Glutamatergic neuron (in vitro differentiated cells): ENCODE measurements at places on chromosomes 7 and 10. TPM values are rescaled to one million over a fixed set of nuclear protein-coding genes. Genes with fewer than 3 reads are reported as not detected.

DNA sequence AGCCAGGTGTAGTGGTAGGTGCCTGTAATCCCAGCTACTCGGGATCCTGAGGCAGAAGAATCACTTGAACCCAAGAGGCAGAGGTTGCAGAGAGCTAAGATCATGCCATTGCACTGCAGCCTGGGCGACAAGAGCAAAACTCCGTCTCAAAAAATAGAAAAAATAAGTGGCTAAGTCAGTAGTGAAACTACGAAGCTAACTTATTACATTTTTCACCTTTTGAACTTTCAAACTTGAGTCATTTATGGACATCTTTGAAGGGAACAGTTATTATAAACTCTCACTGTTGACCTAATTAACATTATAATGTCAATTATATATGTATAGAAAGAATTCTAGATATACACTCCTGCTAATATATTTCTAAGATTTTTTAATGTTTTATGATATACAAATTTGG, 541.5 kb upstream of the C7orf33 start:
- no peak overlapping the region for H3K27ac ChIP-seq
- no peaks in the 10 kb centered on the region for H3K4me1 ChIP-seq
- H3K36me3 ChIP-seq, result no peaks in the 10 kb centered on the region
- no peak overlapping the region for H3K4me3 ChIP-seq
- H3K27me3 ChIP-seq, result no peaks in the 10 kb centered on the region

DNA sequence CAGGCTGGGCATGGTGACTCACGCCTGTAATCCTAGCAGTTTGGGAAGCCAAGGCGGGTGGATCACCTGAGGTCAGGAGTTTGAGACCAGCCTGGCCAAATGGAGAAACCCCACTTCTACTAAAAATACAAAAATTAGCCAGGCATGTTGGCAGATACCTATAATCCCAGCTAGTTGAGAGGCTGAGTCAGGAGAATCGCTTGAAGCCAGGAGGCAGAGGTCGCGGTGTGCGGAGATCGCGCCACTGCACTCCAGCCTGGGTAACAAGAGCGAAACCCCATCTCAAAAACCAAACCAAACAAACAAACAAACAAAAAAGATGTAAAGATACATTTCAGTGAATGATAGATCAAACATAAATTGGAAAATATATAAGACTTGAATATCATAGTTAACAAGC, 105.9 kb downstream of the PLPP4 start:
- no peaks in the 10 kb centered on the region for H3K36me3 ChIP-seq
- H3K27ac ChIP-seq, result no peak overlapping the region
- H3K4me3 ChIP-seq, result no peak overlapping the region

GRCh38 chr10:111732166-111732785, 451.3 kb downstream of the GPAM start:
- H3K4me1 ChIP-seq, result peaks cover 3% of the 10 kb centered on the region
- H3K27me3 ChIP-seq, result no peaks in the 10 kb centered on the region
- no peak overlapping the region for H3K4me3 ChIP-seq
- no peak for DNase-seq
- H3K27ac ChIP-seq, result peak overlapping the region; percentile 40
- H3K36me3 ChIP-seq, result no peaks in the 10 kb centered on the region

DNA sequence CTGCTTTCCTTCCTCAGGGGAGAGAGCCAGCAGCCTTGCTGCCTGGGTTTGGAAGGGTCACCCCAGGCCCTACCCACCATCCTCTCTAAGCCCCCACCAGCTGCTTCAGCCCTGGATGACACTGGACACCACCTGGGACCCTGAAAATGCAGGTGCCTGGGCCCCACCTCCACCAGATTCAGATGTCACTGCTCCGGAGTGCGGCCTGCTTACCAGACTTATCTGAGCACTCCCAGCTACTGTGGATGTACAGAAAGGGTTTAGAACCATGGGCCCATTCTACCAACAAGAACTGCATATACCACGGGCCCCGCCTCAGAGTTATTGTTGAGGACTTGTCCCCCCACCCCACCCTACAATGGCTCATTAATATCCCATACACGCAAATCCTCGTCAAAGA, 172.3 kb downstream of the PTPRN2 start:
- peaks cover 13% of the 10 kb centered on the region for H3K36me3 ChIP-seq
- peak overlapping the region; percentile 46 for H3K27ac ChIP-seq
- H3K27me3 ChIP-seq, result peaks cover 10% of the 10 kb centered on the region
- peaks cover 4% of the 10 kb centered on the region for H3K4me1 ChIP-seq
- DNase-seq, result no peak
- H3K4me3 ChIP-seq, result no peak overlapping the region

The CFAP70 gene
- total RNA-seq, result 1.3 TPM

The TSPAN33 gene
- total RNA-seq, result 6.6 TPM

The PCBD1 gene
- total RNA-seq, result 29.1 TPM

The RBP3 gene
- not detected for total RNA-seq
